ENCODE measurements at places on chromosomes 1 and 21.

GRCh38 chr1:94144836-94145235 is 23.9 kb upstream of the ABCA4 start:
- no peak for DNase-seq

DNA sequence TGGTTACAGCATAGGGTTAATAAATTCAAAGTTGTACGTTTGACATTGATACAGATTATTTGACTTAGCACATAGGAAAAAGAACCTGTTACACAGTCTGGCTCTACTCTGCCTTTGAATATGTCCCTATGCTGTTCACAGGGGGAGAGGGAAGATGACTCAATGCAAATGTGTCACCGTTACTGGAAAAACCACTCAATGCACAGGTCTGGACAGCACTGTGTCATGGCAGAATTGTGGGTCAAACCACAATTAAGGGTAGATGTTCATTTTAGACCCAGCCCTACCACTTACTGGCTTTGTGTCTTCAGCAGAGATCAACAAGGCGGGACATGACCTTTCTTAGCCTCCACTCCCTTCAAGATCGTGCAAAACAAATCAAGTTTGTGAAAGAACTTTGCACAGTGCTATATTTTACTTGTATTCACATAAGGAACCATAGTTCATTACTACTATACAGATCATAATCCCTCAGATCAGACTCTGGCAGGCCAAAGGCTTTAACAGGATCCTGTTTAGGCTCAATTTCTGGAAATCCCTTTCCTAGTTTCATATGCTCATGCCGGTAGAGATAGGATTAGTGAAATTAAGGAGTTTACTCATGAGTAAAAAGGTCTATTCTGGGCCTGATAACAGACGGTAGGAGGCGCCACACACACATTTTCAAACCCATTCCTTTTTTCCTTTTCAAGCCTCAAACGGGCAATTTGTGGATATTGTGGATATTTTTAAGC is 22.1 kb downstream of the EIF2D start:
- DNase-seq: peak; percentile 59

- DNase-seq: no peak
These were observed 8.6 kb upstream of the LRRC8B start for GRCh38 chr1:89516055-89516454.

- DNase-seq: peak; percentile 28
These were observed 704 bp upstream of the CRABP2 start for GRCh38 chr1:156705918-156706656.

GRCh38 chr1:230224101-230224960 is 157.3 kb downstream of the GALNT2 start:
- no peak for DNase-seq

DNA sequence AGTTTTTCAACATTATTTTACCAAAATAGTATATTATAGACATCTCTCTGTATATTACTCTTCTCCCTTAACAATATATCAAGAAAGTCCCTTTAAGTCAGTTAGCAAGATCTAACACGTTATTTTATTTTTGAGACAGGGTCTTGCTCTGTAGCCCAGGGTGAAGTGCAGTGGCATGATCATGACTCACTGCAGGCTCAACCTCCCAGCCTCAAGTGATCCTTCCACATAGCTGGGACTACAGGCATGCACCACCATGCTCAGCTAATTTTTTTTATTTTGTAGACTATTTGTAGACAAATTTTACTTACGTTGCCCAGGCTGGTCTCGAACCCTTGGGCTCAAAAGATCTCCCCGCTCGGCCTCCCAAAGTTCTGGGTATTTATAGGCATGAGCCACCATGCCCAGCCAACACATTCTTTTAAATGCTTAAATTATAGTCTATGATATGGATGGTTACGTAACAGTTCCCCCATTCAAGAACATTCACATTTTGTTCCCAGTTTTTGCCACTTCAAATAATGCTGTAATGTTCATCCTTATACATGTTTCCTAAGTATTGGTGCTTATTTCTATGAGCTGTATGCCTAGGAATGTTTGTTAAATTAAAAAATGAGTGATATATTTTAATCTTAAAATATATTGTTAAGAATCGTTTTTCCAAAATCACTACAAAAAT is 70.4 kb downstream of the TUT4 start:
- no peak for DNase-seq
